ENCODE measurements at places on chromosomes 1 and 21.

DNA sequence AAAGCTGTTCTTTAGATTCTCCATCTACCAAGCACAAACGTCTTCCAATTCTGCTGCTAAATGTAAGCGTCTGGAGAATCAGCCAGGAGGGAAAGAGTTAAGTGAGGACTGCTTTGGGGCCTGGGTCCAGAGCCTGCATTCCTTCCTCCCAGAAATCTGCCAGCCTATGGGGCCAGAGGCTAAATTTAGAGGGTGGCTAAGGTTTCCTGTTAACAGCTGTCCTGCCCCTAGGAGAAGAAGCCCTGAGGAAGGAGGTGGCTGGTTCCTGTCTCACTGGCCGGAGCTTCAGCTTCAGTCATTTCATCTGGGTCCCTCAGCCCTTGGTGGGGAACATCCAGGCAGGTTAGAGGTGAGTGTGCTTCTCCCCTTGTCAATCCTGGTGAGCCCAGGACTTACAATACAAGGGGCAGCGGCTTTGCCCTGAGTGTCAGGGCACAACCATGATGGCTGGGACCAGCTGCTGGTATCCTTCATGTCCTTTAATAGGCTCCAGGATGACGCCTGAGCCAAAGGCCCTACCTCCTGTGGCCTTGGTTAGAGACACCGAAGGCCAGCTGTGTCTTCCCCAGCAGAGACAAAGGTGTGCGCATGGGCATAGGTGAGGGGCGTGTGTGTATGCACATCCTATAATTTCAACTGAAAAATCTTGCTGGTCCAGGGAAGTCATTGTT, at the start of gene STYXL2:
Gene STYXL2, plus strand, starts transcription at position 230 of the 671 bp plus-strand sequence. CDS start 775 bp downstream, outside the sequence.
- no peaks in the 10 kb centered on the region for H3K4me1 ChIP-seq
- no peaks in the 10 kb centered on the region for H3K27me3 ChIP-seq
- no peaks in the 10 kb centered on the region for H3K36me3 ChIP-seq
- peak; percentile 54 for DNase-seq
- H3K27ac ChIP-seq = peak within 1 kb of the TSS; percentile 93

GRCh38 chr1:28144203-28145135, 32.0 kb downstream of the PTAFR start:
- no peak overlapping the region for H3K27ac ChIP-seq
- H3K27me3 ChIP-seq = no peaks in the 10 kb centered on the region
- no peaks in the 10 kb centered on the region for H3K4me1 ChIP-seq
- no peaks in the 10 kb centered on the region for H3K36me3 ChIP-seq

GRCh38 chr1:118335331-118335732, 150.3 kb upstream of the SPAG17 start:
- no peaks in the 10 kb centered on the region for H3K27me3 ChIP-seq
- H3K4me3 ChIP-seq = no peak overlapping the region
- no peak overlapping the region for H3K27ac ChIP-seq
- H3K36me3 ChIP-seq = no peaks in the 10 kb centered on the region

DNA sequence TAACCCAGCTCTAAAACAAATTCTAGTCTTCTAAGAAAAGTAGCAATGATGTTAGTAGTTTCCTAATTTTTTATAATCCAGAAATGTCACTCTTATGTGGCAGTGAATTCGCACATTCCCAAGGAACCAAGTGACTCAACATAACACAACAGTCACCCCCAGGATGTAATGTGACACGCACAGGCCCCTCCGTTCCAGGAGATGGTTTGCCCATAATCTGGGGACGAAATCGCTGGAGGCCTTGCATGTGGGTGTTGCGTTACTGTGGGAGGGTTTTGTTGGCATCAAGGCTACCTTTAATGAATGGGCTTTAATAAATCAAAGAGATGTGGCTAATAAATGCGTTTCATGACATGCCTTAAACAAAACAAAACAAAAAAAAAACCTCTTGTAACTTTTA, 50.9 kb downstream of the EVA1C start:
- peak overlapping the region; percentile 25 for H3K27ac ChIP-seq
- no peaks in the 10 kb centered on the region for H3K4me1 ChIP-seq
- H3K4me3 ChIP-seq = no peak overlapping the region
- H3K36me3 ChIP-seq = peaks cover 6% of the 10 kb centered on the region
- no peak for DNase-seq

- no peaks in the 10 kb centered on the region for H3K4me1 ChIP-seq
- peak; percentile 68 for DNase-seq
- no peak overlapping the region for H3K4me3 ChIP-seq
- no peaks in the 10 kb centered on the region for H3K27me3 ChIP-seq
These were observed 85.8 kb upstream of the RGS1 start for GRCh38 chr1:192489748-192490147.

GRCh38 chr1:236257216-236257615, 24.5 kb downstream of the ERO1B start:
- H3K4me1 ChIP-seq = no peaks in the 10 kb centered on the region
- H3K27ac ChIP-seq = no peak overlapping the region
- no peaks in the 10 kb centered on the region for H3K27me3 ChIP-seq

- no peaks in the 10 kb centered on the region for H3K27me3 ChIP-seq
- no peaks in the 10 kb centered on the region for H3K4me1 ChIP-seq
- no peak overlapping the region for H3K4me3 ChIP-seq
- no peak overlapping the region for H3K27ac ChIP-seq
These were observed 167.4 kb downstream of the LRRC40 start for GRCh38 chr1:70038025-70038424.

DNA sequence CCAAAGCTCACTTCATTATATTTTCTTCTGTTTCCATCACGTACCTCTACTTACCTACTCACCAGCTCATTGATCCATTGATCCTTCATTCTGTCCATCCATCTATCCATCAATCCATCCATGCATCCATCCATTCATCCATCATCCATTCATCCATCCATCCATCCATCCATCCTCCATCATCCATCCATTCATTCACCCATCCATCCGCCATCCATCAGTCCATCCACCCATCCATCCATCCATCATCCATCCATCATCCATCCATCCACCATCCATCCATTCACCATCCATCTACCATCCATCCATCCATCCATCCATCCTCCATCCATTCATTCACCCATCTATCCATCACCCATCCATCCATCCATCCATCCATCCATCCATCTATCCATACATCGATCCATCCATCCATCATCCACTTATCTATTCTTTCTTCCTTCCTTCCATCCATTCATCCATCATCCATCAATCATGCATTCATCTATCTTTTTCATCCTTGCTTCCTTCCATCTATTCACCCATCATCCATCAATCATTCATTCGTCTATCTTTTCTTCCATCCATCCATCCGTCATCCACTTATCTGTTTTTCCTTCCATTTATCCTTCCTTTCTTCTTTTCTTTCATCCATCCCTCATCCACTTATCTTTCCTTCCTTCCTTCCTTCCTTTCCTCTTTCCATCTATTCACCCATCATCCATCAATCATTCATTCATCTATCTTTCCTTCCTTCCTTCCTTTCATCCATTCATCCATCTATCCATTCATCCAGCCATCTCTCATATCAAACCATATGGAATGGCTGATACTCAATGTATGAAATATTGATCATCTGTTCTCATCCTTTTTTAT, 35.3 kb upstream of the ACTRT2 start:
- no peaks in the 10 kb centered on the region for H3K4me1 ChIP-seq
- H3K27me3 ChIP-seq = no peaks in the 10 kb centered on the region

DNA sequence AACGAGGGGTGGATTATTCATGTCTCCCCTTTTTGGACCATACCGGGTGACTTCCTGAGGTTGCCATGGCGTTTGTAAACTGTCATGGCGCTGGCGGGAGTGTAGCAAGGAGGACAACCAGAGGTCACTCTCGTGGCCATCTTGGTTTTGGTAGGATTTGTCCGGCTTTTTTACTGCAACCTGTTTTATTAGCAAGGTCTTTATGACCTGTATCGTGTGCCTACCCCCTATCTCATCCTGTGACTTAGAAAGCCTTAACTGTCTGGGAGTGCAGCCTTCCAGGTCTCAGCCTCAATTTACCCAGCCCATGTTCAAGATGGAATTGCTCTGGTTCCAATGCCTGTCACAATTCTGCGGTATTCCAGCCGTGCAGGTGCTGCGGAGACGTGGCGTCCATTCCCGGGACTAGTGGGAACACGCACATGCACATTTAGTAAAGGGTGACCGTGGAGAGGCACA, 40.2 kb upstream of the ZNF496 start:
- no peak overlapping the region for H3K4me3 ChIP-seq
- peaks cover 3% of the 10 kb centered on the region for H3K27me3 ChIP-seq
- no peak overlapping the region for H3K27ac ChIP-seq

DNA sequence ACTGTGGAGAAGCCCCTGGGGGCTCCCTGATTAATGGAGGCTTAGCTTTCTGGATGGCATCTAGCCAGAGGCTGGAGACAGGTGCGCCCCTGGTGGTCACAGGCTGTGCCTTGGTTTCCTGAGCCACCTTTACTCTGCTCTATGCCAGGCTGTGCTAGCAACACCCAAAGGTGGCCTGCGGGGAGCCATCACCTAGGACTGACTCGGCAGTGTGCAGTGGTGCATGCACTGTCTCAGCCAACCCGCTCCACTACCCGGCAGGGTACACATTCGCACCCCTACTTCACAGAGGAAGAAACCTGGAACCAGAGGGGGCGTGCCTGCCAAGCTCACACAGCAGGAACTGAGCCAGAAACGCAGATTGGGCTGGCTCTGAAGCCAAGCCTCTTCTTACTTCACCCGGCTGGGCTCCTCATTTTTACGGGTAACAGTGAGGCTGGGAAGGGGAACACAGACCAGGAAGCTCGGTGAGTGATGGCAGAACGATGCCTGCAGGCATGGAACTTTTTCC, 24.8 kb downstream of the PCSK9 start:
- peaks cover 14% of the 10 kb centered on the region for H3K4me1 ChIP-seq
- H3K4me3 ChIP-seq = no peak overlapping the region
- peaks cover 16% of the 10 kb centered on the region for H3K36me3 ChIP-seq
- H3K27ac ChIP-seq = peak overlapping the region; percentile 69
- H3K27me3 ChIP-seq = no peaks in the 10 kb centered on the region
